HFF-Myc (cell line): ENCODE measurements at places on chromosomes 2 and 18.

GRCh38 chr2:119249311-119249710, 25.7 kb downstream of the STEAP3 start:
- DNase-seq: no peak

DNA sequence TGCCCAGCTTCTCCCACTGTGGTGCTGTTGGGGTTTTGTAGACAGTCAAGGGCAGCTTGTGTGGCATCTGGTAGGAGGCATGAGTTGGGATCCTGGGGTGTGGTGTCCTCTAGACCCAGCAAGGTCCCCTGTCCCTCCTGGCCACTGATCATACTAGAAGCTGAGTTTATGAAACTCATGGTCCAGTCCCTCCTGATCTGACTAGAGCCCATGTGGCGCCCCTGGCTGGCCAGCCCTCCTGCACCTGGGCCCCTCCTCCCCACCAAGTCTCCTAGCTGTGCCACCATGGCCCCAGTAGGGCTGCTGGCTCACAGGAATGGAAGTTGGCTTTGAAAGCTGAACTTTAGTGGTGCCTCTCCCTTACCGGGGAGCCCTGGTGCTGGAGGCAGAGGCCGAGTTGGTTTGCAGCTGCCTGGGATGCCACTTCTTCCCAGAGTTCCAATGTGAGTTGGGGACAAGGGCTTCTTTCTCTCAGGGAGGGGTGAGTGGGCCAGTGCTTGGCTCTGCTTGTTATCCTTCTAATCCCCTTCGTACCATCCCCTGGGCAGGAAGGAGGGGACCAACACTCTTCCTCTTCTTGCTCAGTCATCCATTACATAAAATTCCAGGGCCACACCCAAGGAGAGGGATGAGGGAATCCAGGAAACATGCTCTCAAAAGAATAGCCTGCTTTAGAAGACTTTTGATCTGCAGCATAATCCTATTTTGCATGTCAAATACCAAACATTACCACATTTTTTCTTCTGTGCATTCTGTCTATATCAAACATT, 37.5 kb upstream of the HAAO start:
- DNase-seq: no peak

GRCh38 chr2:203824057-203824456, 43.5 kb upstream of the CTLA4 start:
- DNase-seq: no peak

DNA sequence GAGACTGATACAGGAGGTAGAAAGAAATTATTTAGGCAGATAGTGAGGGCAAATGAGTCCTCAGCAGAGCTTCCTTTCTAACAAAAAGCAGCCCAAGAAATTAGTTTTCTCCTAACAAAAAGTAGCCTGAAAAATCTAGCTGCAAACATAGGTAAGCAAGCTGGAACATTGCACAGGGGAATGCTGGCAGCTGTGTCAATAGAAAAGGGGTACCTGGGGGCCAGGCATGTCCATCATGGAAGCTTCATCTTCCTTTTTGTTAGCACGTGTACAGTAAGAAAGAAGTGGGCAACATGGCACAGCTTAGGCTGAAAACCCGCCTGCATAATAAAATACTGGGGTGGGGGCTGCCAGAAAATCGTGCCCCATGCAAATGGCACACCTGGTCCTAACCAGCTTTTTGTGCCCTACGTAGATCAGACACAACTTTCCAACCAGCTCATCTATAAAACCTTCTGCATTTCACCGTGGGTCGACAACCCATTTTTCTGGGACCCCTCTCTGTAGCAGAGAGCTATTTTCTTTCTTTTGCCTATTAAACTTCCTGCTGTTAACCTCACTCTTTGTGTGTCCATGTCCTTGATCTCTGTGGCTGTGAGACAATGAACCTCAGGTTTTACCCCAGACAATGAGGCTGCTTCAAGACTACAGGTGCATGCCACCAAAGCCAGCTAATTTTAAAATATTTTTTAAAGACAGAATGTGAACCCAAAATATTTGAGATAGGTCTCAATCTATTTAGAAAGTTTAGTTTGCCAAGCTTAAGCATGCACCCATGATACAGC, 6.6 kb upstream of the MTHFD2 start:
- no peak for DNase-seq

DNA sequence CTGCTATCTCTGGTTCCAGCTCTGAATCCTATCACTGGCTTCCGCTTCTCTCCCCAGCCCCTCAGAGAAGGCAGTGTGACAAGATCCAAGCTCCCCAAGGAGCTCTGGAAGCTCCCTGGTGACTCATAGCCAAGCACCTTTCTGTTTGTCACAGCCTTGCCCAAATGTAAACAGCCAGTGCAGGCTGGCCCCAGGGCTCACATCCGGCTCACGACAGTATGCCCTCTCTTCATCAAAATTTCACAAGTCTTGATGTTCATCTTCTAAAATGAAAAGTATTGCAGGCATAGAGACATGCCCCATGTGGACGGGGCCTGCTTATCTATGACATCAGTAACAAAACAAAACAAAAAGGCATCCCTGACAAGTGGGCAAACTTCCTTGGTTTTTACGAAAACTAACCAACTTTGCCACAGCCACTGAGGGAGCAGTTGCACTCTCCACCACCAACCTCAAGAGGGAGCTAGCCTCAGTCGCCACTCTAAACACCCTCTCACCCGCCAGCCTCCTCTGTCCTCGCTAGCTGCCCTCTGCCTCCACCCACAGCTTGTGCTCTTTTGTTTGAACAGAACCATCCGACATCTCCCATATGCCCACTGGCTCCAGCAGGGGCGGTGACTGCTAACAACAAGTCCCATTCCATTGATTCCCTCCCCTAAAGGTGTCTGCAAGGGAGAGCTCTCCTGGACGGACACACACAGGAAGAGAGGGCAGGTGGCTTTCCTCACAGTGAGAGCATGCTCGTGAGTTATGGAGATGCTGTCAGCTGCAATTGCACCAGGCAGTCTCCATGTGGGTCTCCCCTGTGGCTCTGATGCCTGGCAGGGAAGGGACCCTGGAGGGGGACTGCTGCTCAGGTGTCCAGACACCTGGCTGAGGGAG, 71.0 kb upstream of the DAPL1 start:
- no peak for DNase-seq

- no peak for DNase-seq
Observed at GRCh38 chr2:127052771-127053691, 53.9 kb downstream of the BIN1 start.
